ENCODE measurements at places on chromosomes 5 and 9.

DNA sequence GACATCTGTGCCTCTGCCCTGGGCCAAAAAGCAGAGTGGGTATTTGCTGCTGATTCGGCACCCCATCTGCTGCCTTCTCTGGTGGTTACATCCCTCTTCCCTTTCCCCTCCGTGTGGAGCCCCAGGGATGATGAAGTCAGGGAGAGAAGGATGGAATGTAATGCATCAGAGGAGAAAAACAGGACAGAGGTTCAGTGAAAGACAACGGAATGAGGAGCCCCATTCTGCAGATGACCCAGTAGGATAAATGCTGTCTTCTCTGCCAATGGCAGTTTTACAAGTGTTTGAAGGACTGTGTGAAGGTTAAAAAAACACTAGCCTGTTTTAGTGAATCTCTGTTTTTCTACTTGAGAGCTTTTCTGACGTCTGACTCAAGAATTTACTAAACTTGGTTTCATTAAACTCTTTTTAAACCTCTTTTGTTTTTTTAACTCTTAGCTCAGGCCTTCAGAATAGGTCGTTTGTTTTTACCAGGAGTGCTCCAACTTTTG lies 86.3 kb downstream of the NLN start:
- peak; percentile 90 for DNase-seq

- DNase-seq, result no peak
Measured at GRCh38 chr9:136237486-136238341, 7.9 kb downstream of the QSOX2 start.

DNA sequence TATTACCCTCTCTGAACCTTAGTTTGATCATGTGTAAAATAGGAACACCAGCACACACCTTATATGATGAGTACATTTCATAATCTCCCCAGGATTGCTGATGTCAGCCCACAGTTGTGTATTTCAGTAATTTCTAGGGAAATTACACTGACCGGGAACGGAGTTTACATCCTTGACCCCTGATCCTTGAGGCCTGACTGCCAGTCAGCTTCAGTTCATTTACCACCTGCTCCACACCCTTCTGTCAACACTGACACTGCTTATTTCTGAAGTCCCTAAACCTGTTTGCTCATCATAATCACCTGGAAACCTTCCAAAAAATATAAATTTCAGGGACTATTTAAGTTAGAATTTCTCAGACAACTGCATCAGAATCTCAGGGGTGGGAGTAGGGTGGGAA lies 55.3 kb downstream of the ZNF622 start:
- DNase-seq, result no peak

GRCh38 chr5:141822144-141822543 lies 56.1 kb downstream of the PCDH1 start:
- peak; percentile 73 for DNase-seq

DNA sequence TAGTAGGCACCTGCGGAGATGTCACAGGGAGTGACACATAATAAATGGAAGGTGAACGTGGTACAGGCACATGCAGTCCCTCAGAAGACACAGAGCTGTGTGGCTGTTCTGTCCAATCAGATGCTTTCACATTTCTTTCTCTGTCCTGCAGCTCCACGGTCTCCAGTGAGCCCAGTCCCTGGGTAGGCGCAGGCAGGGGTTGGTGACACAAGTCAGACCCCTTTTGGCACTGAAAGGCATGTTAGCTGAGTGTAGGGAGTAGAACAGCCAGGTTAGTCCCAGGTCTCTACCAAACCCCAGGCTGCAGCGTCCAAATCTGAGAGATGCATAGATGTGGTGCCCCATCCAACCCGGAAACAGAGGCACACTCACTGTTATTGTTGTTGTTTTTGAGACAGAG lies 2.8 kb downstream of the SLC31A2 start:
- no peak for DNase-seq

GRCh38 chr5:636951-637350 lies 24.8 kb downstream of the CEP72 start:
- no peak for DNase-seq

DNA sequence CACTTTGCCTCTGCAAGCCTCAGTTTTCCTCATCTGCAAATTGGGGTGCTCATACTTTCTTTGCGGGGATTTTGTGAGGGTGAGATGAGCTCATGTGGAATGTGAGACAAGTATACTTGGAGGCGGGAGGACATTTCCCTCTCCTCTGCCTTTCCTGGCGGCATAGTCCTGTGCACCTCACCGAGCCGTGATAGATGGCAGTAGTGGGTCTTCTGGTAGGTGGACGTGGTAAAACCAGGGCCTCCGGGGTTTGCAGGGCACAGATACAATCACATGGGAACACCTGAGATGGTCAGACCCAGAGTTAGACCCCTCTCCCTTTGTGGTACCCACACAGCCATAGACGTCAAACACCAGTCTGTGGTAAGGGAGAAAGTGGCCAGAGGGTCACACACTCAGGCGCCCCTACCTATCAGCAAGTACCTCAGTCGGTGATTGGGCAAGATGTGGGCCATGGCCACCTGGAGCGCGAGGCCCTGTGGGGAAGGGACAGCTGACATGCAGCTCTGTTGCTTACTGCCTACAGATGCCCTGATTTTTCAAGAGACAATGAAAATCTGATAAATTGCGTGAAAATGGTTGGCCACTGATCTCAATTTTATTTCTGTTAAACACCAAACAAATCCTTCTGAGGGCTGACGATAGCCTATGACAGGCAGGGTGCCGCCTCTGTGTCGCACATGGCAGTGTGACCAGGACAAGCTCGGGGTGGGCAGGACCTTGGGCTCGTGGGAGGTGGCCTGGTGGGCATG lies 9.9 kb downstream of the ERGIC1 start:
- DNase-seq, result no peak

GRCh38 chr5:95779611-95780010 lies 42.9 kb downstream of the GLRX start:
- peak; percentile 43 for DNase-seq

DNA sequence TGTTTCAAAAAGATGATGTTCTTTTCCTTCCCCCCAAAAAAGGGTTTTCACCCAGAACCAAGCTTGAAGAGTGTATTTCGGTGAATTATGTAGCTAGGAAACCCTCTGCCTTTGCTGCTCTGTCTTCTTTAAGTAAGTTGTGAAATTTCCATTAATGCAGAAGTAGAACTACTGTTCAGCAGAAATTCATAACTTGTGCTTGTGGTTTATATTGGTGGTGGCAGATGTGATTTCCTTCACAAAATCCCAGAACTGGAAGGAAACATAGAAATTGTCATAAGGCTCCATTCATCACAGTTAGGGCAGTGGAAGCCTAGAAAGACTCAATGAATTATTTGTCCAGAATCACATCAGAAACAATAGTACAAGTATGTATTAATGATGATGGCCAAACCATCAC lies 42.1 kb upstream of the DAB2 start:
- DNase-seq, result no peak

- peak; percentile 60 for DNase-seq
Measured at GRCh38 chr9:36161187-36161586, 8.0 kb upstream of the CCIN start.

DNA sequence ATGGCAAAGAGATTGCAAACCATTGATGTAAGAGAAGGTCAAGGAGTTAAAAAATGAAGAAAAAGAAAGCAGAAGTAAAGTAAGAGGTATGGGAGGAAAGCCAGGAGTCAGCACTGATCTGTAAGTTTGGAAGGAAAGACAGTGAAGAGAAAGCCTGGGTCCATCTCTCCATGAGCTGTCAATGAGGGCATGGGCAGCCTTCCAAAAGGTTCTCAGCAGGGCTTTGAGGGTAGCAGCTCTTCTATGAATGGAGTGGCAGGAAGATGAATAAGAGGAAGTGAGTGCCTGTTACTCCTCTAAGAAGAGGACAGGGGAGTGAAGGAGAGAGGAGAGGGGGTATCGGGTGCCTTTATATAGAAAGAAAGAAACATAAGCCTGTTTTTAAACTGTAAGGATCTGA lies 97.1 kb downstream of the ADCY2 start:
- no peak for DNase-seq

DNA sequence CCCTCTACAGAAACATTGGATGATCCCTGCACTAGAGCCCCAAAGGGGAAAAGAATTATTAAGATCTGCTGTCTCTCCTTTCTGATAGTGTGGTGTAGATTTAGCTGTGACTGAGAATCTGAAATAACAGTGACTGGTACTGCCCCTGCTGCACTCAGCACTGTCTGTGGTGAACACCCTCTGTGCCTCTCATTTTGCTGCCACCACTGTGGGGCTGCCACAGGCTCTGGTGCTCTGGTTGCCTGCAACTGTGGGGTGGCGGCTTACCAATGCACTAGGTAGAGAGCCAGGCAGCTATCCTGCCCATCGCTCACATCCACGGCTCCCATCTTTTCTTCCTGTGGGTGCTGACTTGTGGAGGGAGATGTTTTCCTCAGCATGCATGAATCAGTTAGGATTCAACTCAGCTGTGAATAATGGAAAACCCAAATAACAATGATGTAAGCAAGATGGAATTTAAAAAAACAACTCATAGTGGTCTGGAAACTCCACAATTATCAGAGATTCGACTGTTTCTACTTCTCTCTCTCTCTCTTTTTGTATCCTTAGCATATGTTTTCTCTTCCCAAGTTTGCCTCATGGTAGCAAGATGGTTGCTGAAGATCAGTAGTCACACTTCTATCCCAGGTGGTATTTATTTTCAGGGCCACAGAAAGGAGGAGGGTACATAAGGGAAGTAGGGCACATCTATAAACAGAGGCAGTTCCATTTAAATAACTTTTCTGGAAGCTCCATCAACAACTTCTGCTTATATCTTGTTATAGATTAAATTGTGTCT lies 99.8 kb upstream of the DAP start:
- peak; percentile 82 for DNase-seq

GRCh38 chr9:35758475-35759050 lies 4.5 kb upstream of the MSMP start:
- peak; percentile 4 for DNase-seq

- DNase-seq, result no peak
Measured at GRCh38 chr9:125913551-125913950, 166.4 kb downstream of the PBX3 start.

- peak; percentile 49 for DNase-seq
Measured at GRCh38 chr5:129771058-129771838, 23.4 kb downstream of the MINAR2 start.

DNA sequence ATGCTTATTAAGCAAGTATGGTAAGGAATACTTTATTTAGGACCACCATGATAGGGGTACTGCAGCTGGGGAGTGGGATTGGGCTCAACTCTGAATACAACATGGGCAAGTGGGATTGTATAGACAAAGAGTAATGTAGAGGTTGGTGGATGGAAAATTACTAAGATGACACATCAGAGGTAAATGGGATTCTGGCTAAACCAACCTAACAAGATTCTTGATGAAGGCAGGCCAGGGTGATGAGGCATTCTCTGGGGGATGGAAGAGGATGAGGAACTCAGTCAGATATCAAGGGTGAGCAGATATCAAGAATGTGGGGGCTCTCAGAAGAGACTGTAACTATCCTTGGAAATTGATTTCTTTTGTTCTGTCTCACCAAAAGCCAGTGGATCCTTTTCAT lies 107.2 kb downstream of the NMUR2 start:
- no peak for DNase-seq

- DNase-seq, result peak; percentile 63
Measured at GRCh38 chr5:151162776-151163175, 5.2 kb upstream of the ANXA6 start.

DNA sequence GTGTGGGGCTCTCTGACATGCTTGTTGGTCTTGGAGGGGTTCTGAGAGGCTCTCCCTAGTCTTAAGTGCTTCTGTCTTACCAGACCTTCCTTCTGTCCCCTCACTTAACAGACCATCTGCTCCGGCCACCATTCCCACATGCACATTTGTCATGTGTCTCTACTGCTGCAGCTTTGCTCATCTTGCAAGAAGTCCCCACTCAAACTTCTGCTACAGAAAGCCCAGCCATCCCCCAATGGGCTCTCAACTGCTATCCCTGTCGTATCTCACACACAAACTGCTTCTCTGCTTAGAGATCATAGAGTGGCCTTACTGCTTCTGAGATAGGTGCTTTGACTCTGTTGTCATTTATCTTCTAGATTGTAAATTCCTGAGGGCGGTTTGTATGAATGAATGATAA lies 69.4 kb downstream of the NUP214 start:
- DNase-seq, result no peak

GRCh38 chr5:180950291-180950949 lies 38.2 kb upstream of the BTNL3 start:
- DNase-seq, result peak; percentile 1

DNA sequence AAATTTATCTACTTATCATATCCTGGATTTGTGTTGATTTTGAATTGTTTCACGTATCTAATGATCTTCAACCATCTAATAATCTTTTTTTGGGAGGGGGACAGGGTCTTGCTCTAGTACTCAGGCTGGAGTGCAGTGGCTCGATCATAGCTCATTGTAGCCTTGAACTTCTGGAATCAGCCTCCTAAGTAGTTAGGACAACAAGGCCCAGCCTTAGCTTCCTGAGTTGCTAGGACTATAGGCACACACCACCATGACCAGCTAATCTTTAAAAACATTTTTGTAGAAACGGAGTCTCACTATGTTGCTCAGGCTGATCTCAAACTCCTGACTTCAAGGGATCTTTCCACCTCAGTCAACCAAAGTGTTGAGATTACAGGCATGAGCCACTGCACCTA lies 34.6 kb downstream of the MRPS27 start:
- no peak for DNase-seq

DNA sequence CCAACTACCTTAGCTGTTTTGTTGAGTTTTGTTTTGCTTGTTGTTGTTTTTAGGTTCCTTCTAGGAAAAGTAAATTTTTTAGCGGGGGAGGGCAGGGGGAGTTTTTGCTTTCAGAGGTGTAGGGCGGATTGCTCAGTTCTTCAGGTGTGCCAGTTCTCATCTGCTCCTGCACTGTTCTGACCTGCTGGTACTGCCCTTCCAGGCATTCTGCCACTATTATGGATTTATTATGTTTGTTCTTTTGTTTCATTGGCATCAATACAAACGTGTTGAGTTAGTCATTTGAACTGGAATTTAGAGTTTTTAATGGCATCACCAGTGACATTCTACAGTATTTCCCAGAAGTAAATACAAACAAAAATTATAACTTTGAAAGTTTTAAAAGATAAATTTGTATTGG lies 26.0 kb downstream of the ERCC6L2 start:
- DNase-seq, result no peak

GRCh38 chr5:26948921-26949320 lies 89.5 kb downstream of the CDH9 start:
- no peak for DNase-seq

- no peak for DNase-seq
Measured at GRCh38 chr5:43371821-43372220, 40.4 kb downstream of the CCL28 start.

DNA sequence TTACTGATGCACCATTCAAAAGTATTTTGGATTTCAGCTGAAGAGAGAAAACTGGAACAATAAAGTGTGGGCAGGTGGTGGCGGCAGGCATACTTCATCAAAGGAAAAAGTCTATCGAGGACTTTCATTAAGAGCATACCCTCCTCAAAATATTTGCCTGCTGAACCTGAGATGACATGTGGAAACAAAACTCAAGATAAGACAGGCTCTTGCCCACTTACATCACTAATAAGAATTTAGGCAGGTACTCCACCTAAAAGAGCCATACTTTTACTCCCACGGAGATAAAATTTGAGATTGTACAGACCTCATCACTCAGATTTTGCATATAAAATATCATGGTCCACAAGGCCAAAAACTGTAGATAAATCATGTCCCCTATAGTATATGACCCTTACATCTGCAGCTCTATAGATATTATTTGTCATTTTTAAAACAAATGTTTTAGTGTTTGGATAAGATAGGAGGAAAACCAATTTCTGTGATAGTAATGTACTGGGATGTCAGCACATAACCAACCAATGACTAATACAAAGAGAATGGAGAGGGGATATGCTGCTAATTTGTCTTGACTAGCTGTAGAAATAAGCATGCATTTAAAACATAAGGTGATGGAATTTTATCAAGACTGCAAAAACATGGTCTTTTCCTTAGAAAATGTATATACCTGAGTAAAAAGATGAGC lies 730.6 kb upstream of the ZNF608 start:
- DNase-seq, result peak; percentile 5

GRCh38 chr9:12822111-12822510 lies 47.3 kb downstream of the LURAP1L start:
- peak; percentile 9 for DNase-seq
